GM12864 (cell line): ENCODE measurements at places on chromosomes 1 and 21.

DNA sequence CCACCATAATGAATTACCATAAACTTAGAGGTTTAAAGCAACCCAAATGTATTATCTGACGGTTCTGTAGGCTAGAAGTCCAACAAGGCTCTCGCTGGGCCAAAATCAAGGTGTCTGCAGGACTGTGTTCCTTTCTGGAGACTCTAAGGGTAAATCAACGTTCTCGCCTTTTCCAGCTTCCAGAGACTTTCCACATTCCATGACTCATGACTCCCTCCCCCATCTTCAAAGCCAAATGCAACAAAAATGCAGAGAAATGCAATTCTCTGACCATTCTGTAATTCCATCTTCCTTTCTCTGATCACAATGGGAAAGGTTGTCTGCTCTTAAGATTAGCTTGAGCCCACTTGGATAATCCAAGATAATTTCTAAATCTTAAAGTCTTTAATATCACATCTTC, 287.1 kb downstream of the LTN1 start:
- DNase-seq, result no peak

DNA sequence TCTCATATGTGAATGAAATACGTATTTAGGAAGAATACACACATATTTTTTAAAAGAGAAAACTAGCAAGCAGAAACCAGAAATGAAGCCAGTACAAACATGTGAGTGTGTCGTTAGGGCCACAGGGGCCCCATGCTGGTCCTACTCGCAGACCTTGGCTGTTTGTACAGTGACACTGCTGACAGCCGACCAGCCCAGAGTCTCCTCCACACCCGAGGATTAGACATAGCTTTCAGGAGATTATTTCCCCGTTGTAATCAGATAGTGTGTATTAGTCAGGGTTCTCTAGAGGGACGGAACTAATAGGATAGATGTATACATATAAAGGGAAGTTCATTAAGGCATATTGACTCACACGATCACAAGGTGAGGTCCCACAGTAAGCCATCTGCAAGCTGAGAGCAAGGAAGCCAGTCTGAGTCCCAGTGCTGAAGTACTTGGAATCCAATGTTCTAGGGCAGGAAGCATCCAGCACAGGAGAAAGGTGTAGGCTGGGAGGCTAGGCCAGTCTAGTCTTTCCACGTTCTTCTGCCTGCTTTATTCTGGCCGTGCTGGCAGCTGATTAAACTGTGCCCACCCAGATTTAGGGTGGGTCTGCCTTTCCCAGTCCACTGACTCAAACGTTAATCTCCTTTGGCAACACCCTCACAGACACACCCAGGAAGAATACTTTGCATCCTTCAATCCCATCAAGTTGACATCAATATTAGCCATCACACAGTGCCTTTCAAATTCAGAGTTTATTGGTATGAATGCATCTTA, 51.2 kb downstream of the DIP2A start:
- no peak for DNase-seq

- DNase-seq, result no peak
These were observed 408.0 kb downstream of the MATN1 start for GRCh38 chr1:30315185-30315960.

DNA sequence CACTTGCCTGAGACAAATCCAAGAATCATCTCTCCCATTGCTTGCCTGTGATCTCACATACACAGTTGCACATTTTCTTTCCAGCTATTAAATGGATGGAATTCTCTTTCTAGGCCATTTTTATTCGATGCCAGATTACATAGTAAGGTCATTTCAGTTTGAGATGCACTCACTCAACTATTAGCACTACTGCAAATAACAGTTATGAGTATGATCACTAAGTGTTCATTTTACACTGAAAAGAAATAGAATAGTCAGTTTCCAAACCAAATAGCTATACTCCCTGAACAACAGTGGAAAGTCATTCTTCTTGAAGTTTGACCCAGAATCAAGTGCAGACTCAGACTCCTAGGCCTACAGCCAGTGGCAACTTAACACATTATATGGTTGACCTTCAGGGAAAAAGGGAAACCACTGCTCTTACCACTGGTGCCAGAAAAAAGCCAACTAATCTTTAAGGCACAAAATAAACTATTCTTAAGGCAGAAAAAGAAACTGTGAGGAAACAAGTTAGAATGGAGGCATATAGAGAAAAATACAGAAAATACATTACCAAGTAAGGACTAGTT, 31.5 kb downstream of the WNT2B start:
- no peak for DNase-seq

- DNase-seq, result no peak
These were observed 55.5 kb downstream of the GADD45A start for GRCh38 chr1:67740543-67740942.
